Activated naive CD8-positive, alpha-beta T cell treated with anti-CD3 and anti-CD28 coated beads for 36 hours (primary cell): ENCODE measurements at places on chromosomes 1 and 21. TPM values are rescaled to one million over a fixed set of nuclear protein-coding genes. Genes with fewer than 3 reads are reported as not detected.

GRCh38 chr1:90839323-90839722, 122.2 kb upstream of the BARHL2 start:
- DNase-seq = no peak

GRCh38 chr21:45454060-45454925, 49.3 kb downstream of the COL18A1 start:
- DNase-seq = no peak

- DNase-seq = no peak
Observed at GRCh38 chr1:65068202-65069010, 79.6 kb upstream of the AK4 start.

DNA sequence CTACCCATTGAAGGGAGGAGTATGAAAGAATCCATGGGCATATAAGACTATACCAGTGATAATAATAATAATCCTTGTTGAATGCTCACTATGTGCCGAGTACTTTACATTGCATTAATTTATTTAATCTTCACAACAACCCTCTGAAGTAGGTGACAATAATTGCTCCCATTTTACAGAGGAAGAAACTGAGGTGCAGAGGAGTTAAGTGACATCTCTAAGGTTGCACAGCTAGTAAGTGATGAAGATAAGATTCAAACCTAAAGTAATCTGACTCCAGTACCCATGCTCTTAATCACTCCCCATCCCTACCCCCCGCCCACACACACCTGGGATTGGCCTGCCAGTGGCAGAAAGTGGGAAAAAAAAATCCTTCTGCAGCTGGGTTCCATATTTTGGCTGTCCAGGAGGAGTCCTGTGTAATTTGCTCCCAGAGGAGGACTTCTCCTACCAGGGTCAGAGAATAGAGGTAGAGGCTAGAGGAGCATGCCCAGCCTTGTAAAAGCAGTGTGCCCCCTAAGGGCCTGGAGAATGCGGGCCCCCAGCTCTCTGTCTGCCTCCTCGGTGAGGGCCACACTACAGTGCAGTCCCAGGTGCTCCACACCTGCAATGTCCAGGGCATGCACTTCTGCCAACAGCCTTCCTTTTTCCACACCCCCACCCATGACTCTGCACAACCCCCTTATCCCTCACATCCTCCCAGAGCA, 57.8 kb downstream of the TMEM53 start:
- no peak for DNase-seq

GRCh38 chr1:157056269-157056668, 10.7 kb upstream of the ARHGEF11 start:
- DNase-seq = no peak

GRCh38 chr1:179016706-179017382, 8.8 kb upstream of the FAM20B start:
- no peak for DNase-seq

GRCh38 chr1:117681093-117681900, 75.4 kb downstream of the TENT5C start:
- DNase-seq = no peak

LORICRIN gene
- total RNA-seq = not detected

RGS5 gene
- total RNA-seq = 2.0 TPM
